NCI-H446 (cell line): ENCODE measurements at places on chromosomes 1 and 21.

GRCh38 chr1:167499664-167500101 lies 18.6 kb downstream of the CD247 start:
- no peak for DNase-seq

- DNase-seq = no peak
These were observed 108.4 kb downstream of the HHAT start for GRCh38 chr1:210437111-210437510.

GRCh38 chr1:236495467-236496112 lies 28.2 kb upstream of the LGALS8 start:
- no peak for DNase-seq

DNA sequence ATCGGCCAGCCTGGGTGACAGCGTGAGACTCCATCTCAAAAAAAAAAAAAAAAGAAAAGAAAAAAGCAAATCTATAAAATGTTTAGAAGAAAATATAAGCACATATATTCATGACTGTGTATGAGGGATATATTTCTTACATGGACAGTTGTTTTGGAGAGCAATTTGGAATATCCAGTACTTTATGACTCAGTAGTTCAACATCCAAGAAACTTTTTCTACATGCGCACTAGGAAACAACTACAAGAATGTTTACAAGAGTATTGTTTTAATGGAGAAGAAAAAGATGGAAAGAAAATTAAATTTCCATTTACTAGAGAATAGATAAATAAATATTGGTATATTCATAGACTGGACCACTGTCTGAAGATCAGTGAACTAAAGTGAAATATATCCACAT lies 77.5 kb downstream of the MAST2 start:
- DNase-seq = no peak

DNA sequence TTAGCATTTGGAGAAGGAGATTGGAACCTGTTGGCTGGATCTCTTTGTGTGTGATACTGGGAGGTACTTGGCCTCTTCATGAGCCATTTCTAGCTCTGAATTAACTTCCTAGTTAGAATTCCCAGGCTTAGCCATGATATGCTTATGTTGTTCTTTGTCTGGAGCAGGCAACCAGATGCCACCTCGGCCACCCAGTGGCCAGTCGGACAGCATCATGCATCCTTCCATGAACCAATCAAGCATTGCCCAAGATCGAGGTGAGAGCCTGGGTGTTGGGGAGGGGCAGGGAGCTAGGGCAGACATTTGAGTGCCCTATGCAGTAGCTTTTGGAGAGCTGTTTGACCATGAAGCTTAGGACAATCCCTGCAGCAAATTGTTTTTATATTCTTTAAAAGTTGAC lies 26.5 kb upstream of the PIGV start:
- DNase-seq = no peak

DNA sequence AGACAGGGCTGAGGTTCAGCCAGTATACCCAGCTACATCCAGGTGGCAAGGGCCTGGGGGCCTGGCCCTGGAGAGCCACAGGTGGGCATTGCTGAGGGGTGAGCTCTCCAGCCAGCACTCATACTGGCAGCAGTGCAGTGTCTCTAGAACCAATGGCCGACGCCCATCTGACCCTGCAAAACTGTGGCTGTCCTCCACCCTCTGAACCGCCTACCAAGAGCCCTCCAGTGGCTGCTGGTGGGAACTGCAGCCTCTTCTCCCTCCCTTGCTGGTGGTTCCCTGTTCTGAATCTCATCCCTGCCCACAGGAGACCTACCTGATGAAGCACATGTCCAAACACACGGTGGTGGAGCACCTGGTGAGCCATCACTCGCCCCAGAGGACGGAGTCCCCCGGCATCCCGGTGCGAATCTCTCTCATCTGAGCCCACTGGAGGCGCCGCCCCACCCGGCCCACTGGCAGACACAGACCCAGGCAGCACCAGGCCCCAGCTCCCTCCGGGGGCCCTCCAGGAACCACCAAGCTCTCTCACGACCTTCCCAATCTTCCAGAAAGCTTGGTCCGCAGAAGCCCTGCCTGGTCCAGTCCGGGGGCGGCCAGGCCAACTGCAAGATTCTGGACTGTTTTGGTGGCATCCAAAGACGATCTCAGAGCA lies 22.1 kb downstream of the A3GALT2 start:
- no peak for DNase-seq

DNA sequence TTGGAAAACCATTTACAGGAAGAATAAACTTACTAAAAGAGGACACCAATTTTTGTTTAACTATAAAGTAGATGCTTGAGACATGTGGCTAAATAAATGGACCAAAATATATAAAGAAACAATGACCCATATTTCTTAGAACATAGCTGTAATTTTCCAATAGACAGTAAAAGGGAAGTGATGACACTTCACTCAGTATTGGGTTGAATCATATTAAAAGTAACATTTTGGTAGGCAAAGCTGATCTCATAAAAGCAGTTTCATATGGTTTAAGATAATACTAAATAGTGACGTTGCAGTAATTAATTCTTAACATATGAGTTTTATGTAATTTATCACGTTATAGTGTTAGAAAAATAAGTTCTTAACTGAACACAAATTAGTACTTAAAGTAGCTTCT lies 308.9 kb upstream of the RUNX1 start:
- DNase-seq = no peak

DNA sequence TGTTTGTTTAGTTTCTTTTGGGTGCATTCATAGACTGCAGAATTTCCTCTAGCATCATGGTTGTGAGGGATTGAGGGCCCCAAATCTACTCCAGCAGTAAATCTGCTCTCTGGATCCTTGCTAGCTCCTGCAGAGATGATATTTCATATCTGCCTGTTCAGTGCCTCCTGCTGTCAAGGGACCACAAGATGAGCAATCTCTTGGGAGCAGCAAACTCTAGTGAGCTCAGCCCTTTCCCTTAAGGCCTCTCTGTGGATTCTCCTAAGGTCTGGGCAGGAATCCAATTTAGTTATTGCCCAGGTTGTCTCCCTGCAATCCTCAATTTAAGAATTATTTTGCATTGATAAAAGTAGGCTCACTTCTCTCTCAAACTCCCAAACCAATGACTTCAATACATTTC lies 76.9 kb downstream of the RGS18 start:
- no peak for DNase-seq

DNA sequence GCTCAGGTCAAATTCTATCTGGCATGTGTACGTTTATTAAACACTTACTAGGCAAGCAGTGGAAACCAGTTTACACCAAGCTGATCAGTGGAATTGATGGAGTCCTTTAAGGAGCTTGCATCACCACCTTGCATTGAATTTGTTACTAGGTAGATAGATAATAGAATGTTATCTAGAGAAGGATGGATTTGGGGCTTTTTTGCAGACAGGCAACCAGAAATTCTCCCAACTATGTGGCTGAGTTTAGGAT lies 44.9 kb downstream of the HHAT start:
- peak; percentile 51 for DNase-seq

DNA sequence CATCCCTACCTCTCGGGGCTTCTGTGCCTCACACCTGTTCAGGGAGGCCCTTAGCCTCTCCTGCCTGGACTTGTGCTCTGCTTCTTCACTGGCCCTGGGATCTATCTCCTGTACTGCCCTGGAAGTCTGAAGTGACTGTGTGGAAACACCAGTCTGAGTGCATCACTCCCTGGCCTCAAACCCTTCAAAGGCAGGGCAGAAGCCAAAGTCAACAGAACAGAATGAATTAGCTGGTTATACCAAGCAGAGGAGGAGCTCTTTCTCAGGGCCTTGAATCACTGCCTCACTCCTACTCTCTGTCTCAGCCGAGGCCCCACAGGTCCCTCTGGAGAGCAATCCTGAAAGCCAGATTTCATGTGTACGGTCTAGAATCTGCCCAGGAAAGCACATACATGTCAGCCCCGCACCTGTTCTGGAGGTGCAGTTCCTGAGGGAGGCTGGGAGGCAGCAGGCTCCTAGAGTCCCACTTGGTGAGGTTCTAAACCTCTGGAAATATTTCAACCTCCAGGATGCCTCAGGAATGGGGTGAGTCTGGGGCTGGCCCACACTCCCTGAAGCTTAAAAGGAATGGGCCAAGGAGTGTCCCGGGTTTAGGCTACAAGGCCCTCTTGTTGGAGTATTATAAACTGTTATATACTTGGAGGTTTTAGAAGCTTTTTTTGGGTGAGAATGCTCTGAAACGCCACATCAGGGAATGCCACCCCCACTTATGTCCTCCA lies 98.3 kb downstream of the ABCA4 start:
- DNase-seq = no peak

DNA sequence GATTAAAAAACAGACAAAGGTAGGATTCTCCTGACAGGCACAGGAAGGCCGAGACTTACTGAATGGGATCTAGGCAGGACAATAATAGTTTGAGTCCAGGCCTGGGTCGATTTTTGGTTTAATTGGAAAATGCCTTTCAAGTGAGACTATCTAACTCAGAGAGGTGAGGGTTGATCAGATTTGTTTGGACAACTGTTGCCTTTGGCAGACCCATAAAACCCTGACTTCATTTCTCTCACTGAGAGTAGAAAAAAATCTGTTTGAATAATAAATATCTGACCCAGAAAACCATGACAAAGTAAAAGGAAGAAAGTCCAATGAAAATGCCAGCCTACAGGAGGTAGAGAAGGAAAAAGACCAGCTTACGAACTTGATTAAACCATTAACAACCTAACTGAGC lies 12.3 kb upstream of the SLC30A10 start:
- DNase-seq = no peak

- DNase-seq = no peak
These were observed 46.1 kb downstream of the SLC44A3 start for GRCh38 chr1:94866164-94866807.

DNA sequence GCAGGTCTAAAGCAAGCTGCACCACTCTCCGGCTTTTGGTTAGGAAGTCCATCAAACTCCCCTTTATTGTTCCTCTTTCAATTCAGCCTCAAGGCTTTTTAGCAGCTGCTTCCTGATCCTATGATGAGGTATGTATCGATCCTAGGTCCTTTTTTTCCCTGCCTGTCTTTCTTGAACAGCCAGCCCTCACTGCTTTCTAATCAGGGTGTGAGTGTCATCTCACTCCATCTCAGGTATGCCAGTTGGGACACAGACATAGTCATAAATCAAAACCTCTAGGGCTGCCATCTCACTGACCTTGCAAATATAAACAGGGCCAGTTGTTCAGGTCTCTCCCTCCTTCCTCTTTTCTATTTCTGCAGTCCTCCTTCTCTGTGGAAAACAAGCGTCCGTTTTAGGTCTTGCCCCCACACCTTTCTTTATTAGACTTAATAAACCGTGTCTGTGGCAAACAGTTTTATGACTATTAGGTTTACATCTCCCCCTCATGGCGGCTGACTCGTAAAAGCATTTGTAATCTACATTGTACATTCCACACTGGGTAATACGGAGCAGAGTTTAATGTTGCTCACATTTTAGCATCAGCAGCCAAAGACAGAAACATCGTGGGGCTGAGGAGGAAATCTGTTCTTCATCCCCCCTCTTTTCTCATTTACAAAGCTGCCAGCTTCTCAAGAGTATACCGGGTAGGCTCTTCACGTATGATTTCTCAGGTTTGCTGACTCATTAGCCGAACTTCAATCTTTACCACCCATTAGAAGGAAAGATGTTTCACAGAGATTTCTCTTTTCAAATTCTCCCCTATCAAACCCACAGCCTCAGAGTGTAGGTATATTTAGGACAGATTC lies 11.6 kb downstream of the STYXL2 start:
- DNase-seq = no peak

DNA sequence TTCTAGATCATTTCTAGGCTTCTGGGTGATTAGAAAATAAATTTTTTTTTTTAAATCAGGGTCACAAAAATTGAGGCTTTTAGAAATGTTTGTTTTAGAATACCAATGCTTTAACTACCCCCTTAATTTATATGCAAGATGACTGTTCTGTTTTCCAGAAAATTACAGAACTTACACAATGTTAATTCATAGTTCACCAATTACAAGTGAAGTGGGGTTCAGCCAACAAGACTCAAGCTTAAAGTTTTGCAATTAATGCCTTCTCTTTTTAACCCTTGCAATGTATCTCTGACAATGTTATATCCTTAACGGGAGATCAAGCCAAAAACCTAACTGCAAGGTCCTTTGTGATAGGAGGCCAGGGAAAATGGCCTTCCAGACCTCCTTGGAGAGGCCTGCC lies 5.6 kb downstream of the PRELP start:
- DNase-seq = no peak

DNA sequence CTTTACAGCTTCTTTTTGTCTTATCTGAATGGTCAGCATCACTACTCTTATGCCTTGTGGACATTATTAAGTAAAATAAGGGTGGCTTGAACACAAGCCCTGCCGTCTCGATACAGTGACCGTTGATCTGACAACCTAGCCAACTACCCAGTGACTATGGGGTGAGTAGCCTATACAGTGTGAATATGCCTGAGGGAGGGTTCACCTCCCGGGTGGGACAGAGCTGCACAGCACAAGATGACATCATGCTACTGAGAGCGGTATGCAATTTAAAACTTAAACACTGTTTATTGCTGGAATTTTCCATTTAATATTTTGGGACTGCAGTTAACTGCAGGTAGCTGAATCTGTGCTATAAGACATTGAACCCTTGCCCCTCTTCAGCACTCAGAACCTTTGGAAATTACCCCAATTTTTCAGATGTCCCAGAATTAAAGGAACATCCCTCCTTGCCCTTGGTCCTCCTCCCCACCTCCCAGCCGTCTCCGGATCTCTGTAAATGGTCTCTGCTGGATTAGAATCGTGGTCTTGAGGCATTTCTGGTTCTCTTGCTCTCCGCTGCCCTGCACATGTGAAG lies 618.5 kb downstream of the PTPRU start:
- DNase-seq = no peak

GRCh38 chr1:7407544-7407895 lies 363.6 kb upstream of the VAMP3 start:
- DNase-seq = no peak

- no peak for DNase-seq
These were observed 45.3 kb downstream of the HSPG2 start for GRCh38 chr1:21891621-21892479.

DNA sequence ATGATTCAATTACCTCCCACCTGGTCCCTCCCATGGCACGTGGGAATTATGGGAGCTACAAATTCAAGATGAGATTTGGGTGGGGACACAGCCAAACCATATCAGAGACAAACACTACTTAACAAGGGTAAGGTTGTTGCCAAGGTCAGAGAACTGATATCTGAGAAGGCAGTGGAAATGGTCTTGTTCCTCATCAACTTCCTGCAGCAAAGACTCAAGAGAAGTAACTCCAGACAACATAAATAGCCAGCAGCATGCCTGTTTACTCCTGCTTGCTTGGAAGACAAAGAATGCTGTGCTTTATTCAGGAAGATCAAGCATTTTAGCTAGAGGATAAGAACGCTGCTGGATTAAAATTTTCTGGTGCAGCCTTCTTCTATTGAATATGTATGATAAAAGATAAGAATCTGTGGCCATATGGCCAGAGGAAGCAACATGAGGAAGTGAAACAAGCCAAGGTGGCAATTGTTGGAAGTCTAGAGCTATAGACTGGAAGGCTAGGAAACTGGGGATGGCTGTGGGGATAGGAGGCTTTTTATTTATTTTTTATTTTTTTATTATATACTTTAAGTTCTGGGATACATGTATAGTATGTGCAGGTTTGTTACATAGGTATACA lies 36.4 kb downstream of the DDAH1 start:
- no peak for DNase-seq
